Effector CD8-positive, alpha-beta T cell (primary cell): ENCODE measurements at places on chromosomes 12 and 14.
A peak's percentile ranks its signal among the peaks of the same experiment; 100 is the strongest.

GRCh38 chr14:57732463-57733285 is 133.2 kb downstream of the SLC35F4 start:
- DNase-seq: no peak

- DNase-seq: no peak
Measured at GRCh38 chr12:118553856-118554504, 177.6 kb downstream of the SUDS3 start.

GRCh38 chr14:61466249-61466904 is 145.0 kb downstream of the PRKCH start:
- DNase-seq: no peak

DNA sequence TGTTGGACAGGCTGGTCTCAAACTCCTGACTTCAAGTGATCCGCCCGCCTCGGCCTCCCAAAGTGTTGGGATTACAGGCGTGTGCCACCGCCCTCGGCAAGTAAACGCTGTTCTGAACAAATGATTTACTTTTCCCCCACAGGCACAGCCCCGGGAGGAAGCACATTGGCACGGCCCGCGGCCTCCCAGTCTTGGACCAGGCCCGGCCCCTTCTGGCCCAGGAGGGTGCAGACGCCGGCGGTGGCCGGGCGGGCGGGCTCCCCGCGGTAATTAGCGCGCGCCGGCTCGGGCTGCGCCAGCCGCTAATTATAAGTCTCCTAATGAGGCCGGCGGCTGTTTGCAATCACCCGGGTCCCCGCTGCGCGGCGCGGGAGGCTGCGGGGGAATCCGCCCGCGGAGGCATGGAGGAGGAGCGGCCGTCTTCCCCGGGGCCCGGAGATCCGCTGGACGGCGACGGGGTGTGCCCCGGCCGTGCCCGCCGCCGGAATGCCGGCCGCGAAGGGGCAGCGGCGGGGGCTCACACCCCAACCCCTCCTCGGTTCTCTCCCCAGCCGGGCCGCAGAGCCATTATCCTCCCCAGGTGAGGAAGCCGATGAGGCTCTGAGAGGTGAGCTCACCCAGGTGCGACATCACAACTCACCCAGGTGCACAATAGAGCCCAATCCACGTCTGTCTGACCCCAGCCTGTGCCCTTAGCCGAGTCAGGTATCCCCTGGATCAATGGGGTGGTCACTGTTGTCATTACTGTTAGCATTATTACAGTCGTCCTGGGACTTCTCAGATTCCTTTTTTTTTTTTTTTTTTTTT is 3.3 kb upstream of the POP5 start:
- peak; percentile 26 for DNase-seq

GRCh38 chr14:103820382-103820781 is 27.0 kb downstream of the PPP1R13B start:
- no peak for DNase-seq

DNA sequence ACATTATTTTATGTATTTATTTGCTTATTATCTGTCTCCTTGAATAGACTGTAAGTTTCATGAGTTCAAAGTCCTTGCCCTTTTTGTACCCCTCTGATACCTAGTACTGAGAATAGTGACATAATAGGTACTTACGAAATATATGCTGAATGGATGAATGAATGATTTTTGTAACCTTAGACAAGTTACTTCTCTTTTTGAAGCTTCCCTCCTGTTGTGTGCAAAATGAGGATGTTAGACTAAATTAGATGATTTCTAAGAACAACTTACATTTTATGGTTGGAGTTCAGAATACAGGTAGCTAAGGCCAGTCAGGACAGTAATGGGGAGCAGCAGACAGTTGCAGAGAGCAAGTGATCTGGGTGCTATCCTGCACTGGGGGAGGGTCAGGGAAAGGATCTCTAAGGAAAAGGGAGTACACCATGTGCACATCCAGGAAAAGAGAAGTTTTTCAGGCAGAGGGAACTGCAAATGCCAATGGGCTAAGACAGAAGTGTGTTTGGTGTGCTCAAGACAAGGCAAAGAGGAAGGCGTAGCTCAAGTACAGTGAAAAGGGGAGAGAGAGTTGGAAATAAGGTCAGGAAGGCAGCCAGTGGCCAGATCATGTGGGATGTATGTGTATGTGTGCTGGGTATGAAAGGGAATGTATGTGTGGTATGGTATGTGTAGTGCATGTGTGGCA is 59.4 kb upstream of the AMIGO2 start:
- no peak for DNase-seq

- DNase-seq: no peak
Measured at GRCh38 chr12:116459011-116459875, 99.9 kb upstream of the MAP1LC3B2 start.

GRCh38 chr12:15049461-15050153 is 76.8 kb downstream of the PDE6H start:
- no peak for DNase-seq

DNA sequence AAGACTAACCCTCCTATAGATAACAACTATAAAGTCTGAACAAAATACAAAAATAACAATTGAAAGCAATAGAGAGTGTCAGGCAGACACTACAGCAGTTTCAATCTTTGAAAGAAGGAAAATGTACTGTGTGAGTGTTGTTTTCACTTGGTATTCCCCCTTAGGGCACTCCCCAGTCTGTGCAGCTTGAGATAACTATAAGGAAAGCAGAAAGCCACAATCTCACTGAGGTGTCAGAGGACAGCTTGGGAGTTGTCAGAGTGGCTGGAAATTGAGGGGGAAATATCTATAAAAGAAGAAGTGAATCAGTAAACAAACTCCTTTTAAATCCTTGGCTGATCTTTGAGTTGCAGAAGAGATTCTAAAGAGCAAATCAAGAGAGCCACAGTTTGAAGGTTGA is 364.8 kb downstream of the NELL2 start:
- DNase-seq: no peak

- no peak for DNase-seq
Measured at GRCh38 chr14:73787486-73788316, 63.9 kb upstream of the PTGR2 start.

- no peak for DNase-seq
Measured at GRCh38 chr14:88559852-88560251, 3.0 kb upstream of the ZC3H14 start.
